ENCODE measurements at places on chromosomes 5 and 9. TPM values are rescaled to one million over a fixed set of nuclear protein-coding genes. Genes with fewer than 3 reads are reported as not detected.

The NCS1 gene
- total RNA-seq: 5.0 TPM

DNA sequence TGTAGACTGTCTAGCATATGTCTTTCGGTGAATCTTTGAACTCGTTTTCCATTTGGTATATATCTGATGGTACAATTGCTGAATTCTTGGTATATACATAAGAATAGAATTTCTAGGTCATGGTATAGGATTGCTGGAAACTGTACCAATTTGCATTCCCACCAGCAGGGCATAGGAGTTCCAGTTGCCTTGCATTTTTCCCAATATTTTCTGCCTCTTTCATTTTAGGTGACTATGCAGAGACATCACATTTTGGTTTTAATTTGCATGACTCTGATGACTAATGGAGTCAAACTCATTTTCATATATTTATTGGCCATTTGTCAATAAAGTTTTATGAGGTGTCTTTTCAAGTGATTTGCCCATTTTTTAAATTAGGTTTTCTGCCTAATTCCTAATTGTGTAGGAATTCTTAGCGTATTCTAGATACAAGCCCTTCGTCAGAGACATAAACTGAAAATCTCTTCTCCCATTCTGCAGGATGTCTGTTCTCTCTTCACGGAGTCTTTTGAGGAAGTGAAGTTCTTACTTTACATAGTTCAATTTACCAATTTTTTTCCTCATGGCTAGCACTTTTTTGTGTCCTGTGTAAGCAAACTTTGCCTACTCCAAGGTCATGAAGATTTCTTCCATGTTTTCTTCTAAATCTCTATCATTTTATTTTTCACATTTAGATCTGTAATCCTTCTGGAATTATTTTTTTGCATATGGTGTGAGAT lies 28.9 kb upstream of the PDCD1LG2 start:
- no peak for DNase-seq

- DNase-seq: no peak
Observed at GRCh38 chr5:140349244-140349643, 2.8 kb upstream of the HBEGF start.

The RASGRF2 gene
- total RNA-seq: 6.4 TPM

DNA sequence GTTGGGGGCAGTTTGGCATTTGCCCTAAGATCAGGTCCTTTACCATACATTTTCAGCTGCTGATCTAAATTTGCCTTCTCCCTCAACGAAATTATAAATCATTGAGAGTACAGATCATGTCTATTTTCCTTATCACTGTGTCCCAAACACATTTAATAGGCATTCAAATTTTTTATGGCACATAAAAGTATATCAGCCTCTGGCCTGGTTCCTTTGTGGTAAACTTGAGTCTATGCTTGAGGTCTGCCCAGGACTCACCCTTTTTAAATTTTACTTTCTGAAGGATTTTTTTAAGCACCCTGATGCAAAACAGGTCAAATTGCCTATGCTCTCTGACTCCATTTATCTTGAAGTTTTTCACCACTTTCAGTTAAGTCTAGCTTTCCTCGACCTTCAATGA lies 163.6 kb upstream of the GRIN3A start:
- DNase-seq: no peak

The LURAP1L gene
- 2.2 TPM for total RNA-seq

- no peak for DNase-seq
Observed at GRCh38 chr9:98491828-98492227, 216.9 kb downstream of the GABBR2 start.

GRCh38 chr9:97293207-97293721 lies 14.2 kb upstream of the CCDC180 start:
- peak; percentile 78 for DNase-seq

- DNase-seq: no peak
Observed at GRCh38 chr9:99299211-99300102, 77.4 kb downstream of the SEC61B start.
